Effector CD8-positive, alpha-beta T cell (primary cell): ENCODE measurements at places on chromosomes 12 and 14.

GRCh38 chr14:68759017-68759560 is 33.8 kb downstream of the ZFP36L1 start:
- no peak for DNase-seq

- no peak for DNase-seq
Observed at GRCh38 chr14:85002846-85003245, 527.1 kb upstream of the FLRT2 start.

- DNase-seq: peak; percentile 47
Observed at GRCh38 chr14:103808403-103809001, 38.9 kb downstream of the PPP1R13B start.

GRCh38 chr14:81273961-81274575 is 53.3 kb upstream of the GTF2A1 start:
- no peak for DNase-seq

GRCh38 chr14:61355892-61356325 is 34.5 kb downstream of the PRKCH start:
- DNase-seq: peak; percentile 28
